ENCODE measurements at places on chromosomes 11 and 22.

- no peak for DNase-seq
These were observed 58.4 kb downstream of the MPPED1 start for GRCh38 chr22:43470253-43470652.

DNA sequence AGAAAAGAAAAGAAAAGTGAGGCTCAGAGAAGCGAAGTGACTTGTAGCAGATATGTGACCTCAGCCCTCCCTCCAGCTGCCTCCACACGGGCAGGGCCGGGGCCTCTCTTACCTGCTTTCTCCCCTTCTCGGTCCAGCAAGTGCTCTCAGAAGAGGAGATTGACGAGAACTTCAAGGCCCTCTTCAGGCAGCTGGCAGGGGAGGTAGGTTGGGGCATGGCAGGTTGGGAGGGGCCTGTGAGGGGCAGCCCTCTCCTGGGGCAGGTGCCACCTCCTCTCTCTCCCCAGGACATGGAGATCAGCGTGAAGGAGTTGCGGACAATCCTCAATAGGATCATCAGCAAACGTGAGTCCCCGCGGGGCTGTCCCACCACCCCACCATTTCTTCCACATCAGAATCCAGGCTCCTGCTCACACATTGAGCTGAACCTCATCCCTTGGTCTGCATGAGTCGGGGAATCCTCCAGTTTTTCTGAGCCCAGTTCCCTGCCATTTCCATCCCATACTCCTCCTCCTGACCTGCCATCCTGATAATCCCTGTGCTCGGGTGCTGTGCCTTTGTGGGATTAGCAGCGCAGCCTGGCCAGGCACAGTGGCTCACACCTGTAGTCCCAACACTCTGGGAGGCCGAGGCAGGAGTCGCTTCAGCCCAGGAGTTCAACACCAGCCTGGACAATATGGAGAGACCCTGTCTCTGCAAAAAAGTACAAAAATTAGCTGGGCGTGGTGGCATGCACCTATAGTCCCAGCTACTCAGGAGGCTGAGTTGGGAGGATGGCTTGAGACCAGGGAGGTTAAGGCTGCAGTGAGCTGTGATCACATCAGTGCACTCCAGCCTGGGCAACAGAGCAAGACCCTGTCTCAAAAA is 26.4 kb downstream of the CAPN1 start:
- no peak for DNase-seq

GRCh38 chr11:106233191-106233590 is 155.7 kb downstream of the AASDHPPT start:
- DNase-seq, result no peak

- DNase-seq, result no peak
These were observed 83.4 kb upstream of the PLET1 start for GRCh38 chr11:112344040-112344413.

DNA sequence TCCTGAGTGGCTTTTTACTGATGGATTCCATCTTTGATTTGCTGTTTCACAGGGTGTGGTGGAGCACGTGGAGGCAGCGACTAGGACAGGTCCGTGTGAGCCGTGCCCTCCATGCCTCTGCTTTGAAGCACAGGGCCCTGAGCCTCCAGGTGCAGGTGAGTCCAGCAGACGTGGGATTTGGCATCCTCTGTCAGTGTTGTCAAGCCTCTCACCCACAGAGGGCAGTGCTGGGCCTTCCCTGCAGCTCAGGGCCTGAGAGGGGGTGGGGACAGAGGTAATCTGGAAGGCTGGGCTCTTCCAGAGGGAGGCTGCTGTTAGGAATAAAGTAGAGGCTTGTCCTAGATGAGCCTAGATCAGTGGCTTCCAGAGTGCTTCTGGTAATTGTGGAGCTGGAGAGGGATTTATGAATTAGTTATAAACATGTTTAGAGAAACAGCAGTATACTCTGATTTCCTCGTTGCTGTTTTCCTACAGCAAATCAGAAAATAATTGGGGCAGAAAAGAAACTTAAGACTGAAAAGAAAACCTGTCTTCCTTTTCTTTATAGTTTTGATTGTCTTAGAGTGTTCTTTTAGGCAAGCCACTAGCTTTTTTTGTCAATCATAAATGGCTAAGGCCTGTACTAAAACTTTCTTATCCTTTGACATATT is 65.0 kb downstream of the SFI1 start:
- peak; percentile 74 for DNase-seq

- peak; percentile 75 for DNase-seq
These were observed 5.3 kb downstream of the MALAT1 start for GRCh38 chr11:65503949-65504673.

DNA sequence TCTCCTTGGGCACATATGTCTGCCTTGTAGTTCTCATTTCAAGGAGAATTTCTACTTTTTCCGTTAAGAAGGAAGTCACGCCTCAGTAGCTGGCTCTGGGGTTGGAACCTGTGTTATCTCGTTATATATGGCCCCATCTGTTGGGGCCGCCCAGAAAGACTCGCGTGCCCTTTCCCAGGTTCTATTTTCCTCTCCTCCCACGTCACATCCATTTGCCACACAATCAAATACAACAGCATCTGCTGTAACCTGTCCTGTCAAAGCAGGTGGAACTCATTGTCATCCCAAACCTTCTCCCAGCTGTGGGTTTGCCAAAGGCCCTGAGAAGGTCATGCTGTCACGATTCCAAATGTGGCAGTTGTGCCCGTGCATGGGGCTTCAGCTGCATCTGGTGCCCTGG is 213.1 kb upstream of the ZBED5 start:
- no peak for DNase-seq

- DNase-seq, result peak; percentile 78
These were observed 25.6 kb downstream of the ARRB1 start for GRCh38 chr11:75325713-75326438.

GRCh38 chr11:101975734-101976133 is 59.4 kb upstream of the ANGPTL5 start:
- no peak for DNase-seq

- no peak for DNase-seq
These were observed 534 bp downstream of the RBFOX2 start for GRCh38 chr22:36027935-36028645.

- DNase-seq, result no peak
These were observed 38.4 kb upstream of the EMID1 start for GRCh38 chr22:29167032-29167911.

- DNase-seq, result no peak
These were observed 9.6 kb upstream of the RANBP1 start for GRCh38 chr22:20106205-20106848.

- DNase-seq, result no peak
These were observed 15.9 kb downstream of the IL10RA start for GRCh38 chr11:118002010-118002540.

DNA sequence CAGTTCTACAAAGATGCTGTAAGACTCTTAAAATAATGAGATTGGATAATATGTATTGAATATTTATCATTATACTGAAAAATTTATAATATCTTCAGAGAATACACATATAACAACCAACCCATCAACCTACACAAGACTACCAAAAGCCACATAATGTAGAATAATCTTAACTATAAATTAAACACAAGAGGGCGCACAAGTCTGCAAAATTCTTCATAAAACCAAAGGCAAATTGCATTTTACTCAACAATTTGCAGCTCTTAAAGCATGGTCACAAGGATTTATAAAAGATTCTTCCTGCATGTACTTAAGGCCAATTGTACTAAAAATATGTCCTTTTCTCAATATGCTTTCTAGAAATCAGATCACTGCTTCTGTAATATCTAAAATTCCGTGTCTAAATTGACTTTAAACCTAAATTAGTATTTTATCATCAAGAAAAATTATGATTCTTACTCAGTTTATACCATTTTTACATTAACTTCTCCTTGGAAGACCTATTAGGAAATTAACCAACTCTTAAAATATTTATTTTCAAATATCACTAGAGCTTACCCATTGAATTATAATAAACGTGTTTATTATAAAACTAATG is 79.0 kb downstream of the TTC28 start:
- DNase-seq, result peak; percentile 51

- DNase-seq, result no peak
These were observed 3.3 kb downstream of the FAM227A start for GRCh38 chr22:38652859-38653258.

GRCh38 chr11:87437133-87437843 is 399.6 kb downstream of the TMEM135 start:
- no peak for DNase-seq

DNA sequence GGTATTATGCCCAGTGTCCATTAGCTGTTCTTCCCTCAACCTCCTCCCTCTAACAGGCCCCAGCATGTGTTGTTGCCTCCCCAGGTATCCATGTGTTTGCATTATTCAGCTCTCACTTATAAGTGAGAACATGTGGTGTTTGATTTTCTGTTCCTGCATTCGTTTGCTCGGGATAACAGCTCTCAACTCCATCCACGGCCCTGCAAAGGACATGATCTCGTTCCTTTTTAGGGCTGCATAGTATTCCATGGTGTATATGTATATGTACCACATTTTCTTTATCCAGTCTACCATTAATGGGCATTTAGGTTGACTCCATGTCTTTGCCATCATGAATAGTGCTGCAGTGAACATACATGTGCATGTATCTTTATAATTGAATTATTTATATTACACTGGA is 82.8 kb downstream of the PRMT3 start:
- no peak for DNase-seq

DNA sequence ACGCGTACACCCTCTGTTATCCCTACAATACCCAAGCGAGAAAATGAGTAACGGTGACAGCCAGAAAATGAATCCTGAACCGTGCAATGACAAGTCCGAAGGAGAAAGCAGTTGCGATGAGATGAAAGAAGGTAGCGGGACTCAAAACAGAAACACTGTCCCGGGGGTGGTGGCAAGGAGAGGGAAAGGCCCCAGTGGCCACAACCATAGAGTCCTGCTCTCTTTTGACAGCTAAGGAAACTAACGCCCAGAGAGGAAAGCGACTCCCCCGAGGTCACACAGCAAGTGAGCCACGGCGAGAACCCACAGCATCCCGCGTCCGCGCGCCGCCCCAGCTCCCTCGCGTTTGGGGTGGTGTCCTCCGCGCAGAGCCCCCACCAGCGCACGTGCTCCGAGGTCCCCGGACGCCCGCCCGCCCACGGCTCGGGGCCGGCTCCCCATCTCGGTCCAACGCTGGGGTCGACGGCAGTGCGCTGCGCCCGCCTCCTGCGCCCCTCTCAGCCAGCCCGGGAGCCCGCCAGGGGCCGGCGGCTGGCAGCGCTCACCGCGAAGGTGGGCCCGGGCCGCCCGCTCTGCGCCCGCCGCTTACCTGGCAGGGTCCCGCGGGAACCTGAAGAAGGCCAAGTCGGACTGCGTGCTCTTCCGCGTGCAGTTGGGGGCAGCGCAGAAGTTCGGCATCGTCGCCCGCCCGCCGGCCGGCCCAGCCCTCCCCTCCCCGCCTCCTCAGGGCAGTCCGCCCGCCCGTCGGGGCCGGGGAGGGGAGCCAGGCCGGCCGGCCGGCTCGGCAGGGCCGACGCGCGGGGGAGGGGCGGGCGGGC is 564 bp downstream of the THAP12 start:
- DNase-seq, result no peak

DNA sequence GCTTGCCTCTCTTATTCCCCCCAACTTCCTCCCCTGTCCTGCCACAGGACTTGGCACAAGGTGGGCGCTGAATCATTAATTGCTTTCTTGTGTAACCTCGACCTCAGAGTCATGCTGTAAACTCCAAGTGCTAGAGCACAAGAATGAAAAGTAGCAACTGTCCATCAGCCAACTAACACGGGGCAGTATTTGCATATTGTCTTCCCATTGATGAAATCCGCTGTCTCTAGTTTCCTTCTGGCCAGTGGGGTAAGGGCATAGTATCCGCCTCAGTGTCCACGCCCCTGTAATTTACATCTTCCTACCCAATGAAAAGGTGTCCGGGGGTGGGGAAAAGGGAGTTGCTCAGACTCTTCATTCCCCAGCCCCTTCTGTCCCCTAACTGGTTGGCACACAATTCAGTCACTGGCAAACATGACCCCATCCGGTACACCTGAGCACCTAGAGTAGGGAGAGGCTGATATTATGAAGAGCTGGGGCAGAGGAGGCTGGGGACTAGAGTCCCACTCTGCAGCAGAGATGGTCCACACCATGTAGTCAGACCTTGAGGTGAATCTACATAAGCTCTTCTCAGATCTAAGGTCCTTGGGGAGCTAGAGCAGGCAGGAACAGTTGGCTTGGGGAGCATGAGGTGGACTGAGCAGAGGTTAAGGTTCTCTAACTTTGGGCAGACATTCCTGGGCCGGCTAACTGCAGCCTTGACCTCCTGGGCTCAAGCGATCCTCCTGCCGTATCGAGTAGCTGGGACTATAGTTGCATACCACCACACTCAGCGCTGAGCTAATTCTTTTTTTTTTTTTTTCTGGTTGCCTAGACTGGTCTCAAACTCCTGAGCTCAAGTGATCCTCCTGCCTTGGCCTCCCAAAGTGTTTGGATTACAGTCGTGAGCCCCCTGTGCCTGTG is 6.8 kb upstream of the GGA1 start:
- DNase-seq, result peak; percentile 39

GRCh38 chr11:78313898-78314297 is 103.7 kb downstream of the GAB2 start:
- no peak for DNase-seq

GRCh38 chr11:120020981-120021380 is 116.9 kb downstream of the TRIM29 start:
- no peak for DNase-seq

- no peak for DNase-seq
These were observed 43.6 kb downstream of the OR2AG2 start for GRCh38 chr11:6727971-6728760.

- no peak for DNase-seq
These were observed 1.1 kb upstream of the DDX6 start for GRCh38 chr11:118791961-118792569.

DNA sequence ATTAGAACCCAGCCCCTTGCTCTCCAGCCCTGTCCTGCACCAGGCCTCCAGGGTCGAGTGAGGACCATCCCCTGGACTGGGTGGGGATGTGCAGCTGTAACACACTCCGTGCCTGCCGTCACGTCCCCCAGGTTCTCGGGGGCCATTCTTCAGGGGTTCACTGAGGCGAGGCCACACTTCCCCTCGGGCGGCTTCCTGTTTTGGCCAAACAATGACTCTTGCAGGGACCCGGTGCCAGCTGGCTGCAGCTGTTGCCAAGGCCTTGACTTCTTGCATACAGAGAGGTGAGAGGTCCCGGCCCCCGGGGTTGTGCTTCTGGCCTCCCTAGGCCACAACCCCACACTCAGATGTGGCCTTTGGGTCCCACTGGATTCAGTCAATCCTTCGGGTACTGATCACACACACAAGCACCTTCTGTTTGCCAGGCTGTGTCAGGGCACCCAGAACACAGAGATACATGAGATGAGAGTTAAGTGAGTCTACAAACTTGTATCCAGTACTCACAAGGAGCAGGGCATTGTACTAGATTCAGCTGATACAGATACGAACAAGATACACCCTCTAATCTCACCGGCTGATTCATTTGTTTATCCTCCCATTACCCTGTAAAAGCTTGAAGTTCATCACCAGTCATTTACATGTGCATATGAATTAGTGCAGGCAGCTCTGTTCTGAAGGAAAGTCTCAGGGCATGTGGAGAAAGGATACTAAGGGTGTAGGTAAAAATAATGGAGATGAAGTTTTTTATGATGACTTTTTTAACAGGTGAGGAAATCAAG is 32.9 kb downstream of the LRRC32 start:
- DNase-seq, result no peak

- peak; percentile 93 for DNase-seq
These were observed 1.4 kb downstream of the PLXNB2 start for GRCh38 chr22:50305923-50306566.
